ENCODE measurements at places on chromosomes 5 and 9.

DNA sequence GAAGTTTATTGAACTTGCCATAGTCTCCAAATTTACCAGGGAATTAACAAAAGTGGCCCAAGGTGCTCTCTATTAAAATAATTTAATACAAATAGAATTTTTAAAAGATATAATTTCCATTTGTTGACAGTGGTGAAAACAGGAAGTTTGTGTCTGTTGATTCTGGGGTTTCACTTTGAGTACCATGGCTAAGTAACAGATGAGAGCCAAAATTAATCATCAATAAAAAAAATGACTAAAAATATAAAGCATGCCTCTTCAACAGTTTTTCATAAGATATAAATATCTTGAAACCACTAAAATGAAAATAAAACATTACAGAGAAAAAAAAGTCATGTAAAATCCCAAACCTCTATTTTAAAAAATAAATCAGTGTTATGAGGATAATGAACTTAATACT is 49.8 kb downstream of the SGCD start:
- no peak for DNase-seq

- DNase-seq = no peak
Measured at GRCh38 chr5:77893225-77893860, 117.2 kb upstream of the TBCA start.

DNA sequence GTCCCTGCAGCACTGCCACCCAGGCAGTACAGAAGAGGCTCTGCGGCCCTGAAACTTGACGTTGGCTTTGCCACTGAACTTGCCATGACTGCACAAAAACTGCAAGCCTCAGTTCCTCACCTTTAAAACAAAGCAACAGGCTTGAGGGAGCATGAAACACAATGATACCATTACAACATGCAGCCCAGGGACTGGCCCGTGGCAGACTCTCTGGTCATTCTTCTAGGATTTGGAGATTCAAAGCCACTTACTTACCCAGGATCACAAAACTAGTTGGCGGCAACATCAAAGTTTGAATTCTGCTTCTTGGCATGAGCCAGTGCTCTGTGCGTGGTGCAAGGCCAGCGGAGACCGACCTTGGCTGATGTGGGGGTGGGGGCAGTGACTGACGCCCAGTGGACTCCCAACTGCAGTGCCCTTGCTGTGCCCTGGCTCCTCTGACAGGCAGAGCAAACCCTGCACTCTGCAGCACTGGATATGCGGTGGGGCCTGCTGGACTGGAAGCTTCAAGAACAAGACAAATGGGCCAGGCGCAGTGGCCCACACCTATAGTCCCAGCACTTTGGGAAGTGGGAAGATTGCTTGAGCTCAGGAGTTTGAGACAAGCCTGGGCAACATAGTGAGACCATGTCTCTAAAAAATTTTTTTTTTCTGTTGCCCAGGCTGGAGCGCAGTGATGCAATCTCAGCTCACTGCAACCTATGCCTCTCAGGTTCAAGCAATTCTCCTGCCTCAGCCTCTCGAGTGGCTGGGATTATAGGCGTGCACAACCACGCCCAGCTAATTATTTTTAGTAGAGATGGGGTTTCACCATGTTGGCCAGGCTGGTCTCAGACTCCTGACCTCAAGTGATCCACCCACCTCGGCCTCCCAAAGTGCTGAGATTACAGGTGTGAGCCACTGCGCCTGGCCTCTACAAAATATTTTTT is 18.9 kb downstream of the SQSTM1 start:
- DNase-seq = no peak

- DNase-seq = no peak
Measured at GRCh38 chr9:33465596-33466564, 7.8 kb downstream of the NOL6 start.

GRCh38 chr9:2817999-2818803 is 25.7 kb downstream of the PUM3 start:
- DNase-seq = no peak

DNA sequence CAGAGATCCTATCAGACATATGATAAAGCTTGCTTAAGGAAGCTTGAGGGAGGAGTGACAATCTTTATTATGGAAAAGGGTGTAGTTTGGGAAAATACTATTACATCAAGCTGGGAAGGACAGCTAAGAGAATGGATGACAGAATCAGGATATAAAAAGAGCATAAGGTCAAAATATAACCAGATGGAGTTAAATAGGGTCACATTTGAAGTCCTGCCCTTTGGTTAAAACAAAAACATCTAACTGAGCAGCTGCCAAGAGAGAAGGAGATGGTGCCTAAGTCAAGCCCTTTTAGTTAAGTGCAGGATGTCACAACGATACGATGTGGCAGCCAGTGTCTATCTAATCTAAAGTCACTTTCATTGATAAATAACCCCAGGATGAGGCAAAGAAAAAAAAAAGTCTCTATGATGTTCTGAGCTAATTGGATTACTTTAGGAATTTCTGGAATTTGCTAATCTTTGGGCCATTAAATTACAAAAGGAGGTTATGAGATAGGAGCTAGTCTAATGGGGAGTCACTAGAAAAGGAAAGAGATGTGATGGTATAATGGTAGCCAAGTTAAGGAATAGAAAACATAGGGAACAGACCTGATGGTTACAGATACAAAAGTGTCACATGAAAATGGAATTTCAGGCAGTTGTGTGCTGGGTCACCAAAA is 365.2 kb downstream of the PDE4D start:
- no peak for DNase-seq

Measured in activated B cell treated with CpG ODN at 0.5 μM for 24 hours (primary cell).